Hematopoietic multipotent progenitor cell treated with erythropoietin and hydrocortisone succinate and interleukin-3 and kit ligand, for 6 days (in vitro differentiated cells): ENCODE measurements at places on chromosomes 16 and 17.

DNA sequence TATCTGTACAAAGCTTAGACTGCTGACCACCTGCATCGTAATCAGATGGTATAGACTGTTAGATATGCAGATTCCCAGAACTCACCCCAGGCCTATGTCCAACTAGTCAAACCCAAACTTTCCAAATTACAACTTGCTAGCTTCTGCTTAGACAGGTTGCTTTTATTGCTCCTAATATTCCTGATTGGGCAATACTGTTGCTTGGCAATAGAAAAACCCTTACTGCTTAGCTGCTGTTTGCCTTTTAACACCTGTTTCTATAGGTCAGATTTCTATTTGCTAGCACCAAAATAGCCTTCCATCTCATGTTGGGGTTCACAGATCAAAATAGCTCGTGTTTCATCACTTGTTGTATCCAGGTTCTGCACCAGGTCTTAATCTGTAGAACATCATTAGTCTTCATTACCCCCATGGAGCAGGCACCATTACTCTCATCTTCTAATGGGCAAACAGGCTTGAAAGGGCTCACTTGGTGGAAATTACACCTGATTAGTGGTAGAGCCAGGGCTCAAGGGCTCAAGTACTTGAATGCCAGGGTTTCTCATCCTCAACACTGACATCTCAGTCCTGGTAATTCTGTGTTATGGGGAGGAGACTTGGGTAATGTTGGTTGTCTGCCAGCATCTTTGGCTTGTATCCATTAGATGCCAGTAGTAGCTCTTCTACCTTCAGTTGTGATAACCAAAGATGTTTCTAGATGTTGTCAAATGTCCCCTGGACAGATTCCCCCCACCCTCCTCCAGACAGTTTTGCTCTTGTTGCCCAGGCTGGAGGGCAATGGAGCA lies 2.7 kb downstream of the ZP2 start:
- DNase-seq: no peak

- DNase-seq: no peak
Observed at GRCh38 chr16:56174411-56174810, 16.9 kb upstream of the GNAO1 start.

DNA sequence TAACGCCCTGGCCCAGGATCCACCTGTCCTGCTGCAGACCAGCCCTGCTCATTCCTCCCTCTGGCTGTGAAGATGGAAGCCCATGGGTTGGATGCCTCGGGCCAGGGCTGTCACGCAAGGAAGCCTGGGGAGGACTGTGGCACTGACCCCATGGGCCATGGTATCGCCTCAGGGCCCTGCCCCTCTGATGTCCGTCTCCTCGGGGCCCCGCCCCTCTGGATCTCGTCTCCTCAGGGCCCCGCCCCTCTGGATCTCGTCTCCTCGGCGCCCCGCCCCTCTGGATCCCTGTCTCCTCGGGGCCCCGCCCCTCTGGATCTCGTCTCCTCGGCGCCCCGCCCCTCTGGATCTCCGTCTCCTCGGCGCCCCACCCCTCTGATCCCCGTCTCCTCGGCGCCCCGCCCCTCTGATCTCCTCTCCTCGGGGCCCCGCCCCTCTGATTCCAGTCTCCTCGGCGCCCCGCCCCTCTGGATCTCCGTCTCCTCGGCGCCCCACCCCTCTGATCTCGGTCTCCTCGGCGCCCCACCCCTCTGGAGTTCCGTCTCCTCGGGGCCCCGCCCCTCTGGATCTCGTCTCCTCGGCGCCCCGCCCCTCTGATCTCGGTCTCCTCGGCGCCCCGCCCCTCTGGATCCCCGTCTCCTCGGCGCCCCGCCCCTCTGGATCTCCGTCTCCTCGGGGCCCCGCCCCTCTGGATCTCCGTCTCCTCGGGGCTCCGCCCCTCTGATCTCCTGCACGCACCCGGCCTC lies 24.0 kb downstream of the METRNL start:
- DNase-seq: no peak

- DNase-seq: no peak
Observed at GRCh38 chr16:87207965-87208364, 109.2 kb downstream of the C16orf95 start.

- DNase-seq: no peak
Observed at GRCh38 chr17:79500745-79501618, 109.9 kb downstream of the RBFOX3 start.

DNA sequence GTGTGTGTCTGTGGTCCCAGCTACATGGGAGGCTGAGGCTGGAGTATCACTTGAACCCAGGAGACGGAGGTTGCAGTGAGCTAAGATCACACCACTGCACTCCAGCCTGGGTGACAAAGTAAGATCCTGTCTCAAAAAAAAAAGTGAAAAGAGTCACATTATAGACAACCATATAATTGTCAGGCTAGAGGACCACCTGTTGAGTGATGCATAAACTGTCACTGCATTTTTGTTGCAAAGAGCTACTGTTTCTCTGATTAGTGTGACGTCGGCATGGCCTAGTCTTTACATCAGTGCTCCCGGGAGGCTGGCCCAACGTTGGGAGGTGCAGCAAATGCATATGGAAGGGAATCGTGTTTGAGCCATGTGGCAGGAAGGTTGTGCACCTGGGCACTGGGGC lies 50.2 kb downstream of the CLEC16A start:
- DNase-seq: no peak

DNA sequence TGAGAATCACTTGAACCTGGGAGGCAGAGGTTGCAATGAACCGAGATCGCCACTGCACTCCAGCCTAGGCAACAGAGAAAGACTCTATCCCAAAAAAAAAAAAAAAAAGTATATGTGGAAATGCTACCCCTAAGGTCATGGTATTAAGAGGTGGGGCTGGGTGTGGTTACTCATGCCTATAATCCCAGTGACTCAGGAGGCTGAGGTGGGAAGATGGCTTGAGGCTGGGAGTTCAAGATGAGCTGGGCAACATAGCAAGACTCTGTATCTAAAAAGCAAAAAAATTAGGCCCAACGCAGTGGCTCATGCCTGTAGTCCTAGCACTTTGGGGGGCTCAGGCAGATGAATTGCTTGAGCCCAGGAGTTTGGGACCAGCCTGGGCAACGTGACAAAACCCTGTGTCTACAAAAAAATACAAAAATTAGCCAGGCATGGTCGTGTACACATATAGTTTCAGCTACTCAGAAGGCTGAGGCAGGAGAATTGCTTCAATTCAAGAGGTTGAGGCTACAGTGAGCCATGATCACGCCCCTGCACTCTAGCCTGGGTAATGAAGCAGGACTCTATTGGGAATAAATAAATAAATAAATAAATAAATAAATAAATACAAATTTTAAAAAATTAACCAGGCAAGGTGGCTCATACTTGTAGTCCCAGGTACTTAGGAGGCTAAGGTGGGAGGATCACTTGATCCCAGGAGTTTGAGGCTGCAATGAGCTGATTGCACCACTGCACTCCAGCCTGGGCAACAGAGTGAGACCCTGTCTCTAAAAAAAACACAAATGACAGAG lies 32.3 kb upstream of the NUFIP2 start:
- DNase-seq: no peak

DNA sequence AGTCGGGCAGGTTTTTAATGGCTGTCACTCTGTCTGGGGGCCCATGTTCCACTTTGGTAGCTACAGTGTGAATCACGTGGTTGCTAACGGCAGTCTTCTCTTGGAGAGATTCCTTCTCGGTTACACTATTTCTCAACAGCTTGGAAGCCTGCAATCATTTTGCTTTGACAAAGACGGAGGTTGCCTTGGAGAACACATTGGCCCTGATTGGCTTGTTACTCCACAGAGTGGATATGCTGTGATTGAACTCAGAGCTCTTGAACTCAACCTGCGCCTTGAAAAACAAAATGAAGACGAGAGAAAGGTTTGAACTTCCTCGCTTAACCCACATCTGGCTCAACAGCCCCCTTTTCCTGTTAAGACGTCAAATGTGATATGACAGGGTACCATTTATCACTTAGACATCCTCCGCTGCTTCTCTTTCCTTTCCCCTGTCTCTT lies 218.9 kb downstream of the MAF start:
- peak; percentile 10 for DNase-seq

- DNase-seq: peak; percentile 20
Observed at GRCh38 chr17:55962951-55963401, 190.3 kb upstream of the ANKFN1 start.

- no peak for DNase-seq
Observed at GRCh38 chr17:65018610-65019316, 37.8 kb downstream of the GNA13 start.

GRCh38 chr16:72024862-72025382 lies 16.4 kb downstream of the DHODH start:
- no peak for DNase-seq

DNA sequence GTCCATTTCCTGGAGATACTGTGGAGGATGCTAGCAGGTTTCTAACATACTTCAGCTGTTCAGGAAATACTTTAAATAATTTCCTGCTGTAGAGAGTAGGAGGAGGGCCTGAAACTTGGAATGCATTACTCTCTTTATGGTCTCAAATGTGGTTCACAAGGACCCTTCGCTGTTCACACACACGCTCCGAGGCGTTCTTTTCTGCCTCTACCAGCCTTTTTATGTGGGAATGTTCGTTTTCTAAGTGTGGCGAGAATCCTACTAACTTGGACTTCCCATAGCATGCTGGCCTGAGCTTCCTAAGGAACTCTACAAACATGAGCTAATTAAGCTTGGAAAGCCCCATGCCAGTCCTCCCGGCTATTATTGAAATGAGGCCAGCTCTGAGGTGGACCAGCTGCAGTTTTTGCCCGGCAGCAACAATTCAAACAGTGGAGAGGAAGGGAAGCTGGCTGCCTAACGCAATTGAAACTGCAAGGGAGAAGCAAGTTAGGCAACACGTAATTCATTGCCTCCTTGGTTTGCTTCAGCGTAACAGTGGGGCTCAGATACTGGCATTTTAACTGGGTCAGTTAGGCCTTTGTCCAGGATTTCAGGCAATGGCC lies 18.9 kb downstream of the KPNA2 start:
- DNase-seq: no peak

DNA sequence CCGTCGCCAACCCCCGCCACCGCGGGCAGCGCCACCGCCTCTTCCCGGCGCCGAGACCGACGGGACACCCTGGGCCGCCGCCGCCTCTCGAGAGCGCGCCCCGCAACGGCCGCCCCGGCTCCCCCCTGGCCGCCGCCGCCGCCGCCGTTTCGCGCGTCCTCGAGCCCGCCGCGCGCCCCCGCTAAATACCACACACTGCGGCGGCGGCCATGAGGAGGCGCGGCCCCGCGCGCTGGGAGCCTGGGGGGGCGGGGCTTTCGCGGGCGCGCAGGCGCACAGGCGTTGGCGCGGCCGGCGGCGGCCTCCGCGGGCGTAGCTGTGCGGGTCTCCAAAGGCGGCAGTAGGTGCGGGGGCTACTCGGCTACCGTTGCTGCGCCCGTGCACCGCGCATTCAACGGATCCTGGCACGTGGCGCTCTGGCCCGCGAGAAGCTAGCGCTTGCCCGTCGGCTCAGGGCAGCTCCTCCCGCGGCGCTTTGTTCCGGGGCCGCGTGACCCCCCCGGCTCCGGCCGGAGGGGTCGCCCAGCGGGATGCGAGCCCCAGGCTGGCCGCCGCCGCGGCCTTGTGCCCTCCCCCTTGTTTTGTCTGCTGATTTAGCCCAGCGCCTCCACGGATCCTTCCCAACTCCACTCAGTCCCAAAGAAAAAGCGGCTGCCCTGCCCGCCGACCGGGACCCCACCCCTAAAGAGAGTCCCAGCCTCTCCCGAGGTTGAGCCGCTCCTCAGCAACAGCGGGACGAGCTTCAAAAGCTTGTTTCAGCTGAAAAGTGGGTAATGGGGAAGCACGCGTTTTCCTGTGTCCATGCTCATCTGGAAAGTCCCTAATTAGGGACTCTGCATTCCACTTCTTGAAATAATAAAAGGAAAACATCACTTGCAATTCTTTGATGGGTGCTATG lies at the start of gene SIAH1:
Gene SIAH1, minus strand, starts transcription at position 161 of the 898 bp plus-strand sequence. CDS start 22,985 bp downstream, outside the sequence.
- DNase-seq: peak; percentile 89

- no peak for DNase-seq
Observed at GRCh38 chr17:30369995-30370394, 8.7 kb upstream of the CPD start.

GRCh38 chr17:20091174-20092029 lies 82.2 kb downstream of the SPECC1 start:
- DNase-seq: no peak

- DNase-seq: no peak
Observed at GRCh38 chr16:6926762-6927161, 405.9 kb upstream of the RBFOX1 start.

DNA sequence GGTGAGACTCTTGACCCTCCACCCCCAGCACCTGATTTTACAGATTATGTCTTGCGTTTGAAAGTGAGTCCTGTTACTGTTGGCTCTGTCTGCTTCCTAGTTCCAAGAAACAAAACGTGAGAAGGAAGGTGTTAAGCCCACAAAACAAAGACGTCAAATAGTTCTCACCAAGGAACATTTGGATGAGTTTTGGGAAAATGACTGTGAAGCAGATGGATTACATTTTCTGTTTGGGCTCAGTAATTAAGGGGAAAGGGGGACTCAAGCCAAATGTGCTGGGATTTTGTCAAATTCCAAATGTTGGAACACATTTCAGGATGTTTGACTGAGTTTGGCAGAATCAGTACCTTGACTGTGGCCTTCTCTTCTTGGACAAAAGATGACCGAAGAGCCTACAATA lies 71.2 kb downstream of the PCTP start:
- DNase-seq: no peak
